ENCODE measurements at places on chromosomes 6 and 20. TPM values are rescaled to one million over a fixed set of nuclear protein-coding genes. Genes with fewer than 3 reads are reported as not detected.

Gene KCNK15
- polyA plus RNA-seq, result 0.03 TPM

DNA sequence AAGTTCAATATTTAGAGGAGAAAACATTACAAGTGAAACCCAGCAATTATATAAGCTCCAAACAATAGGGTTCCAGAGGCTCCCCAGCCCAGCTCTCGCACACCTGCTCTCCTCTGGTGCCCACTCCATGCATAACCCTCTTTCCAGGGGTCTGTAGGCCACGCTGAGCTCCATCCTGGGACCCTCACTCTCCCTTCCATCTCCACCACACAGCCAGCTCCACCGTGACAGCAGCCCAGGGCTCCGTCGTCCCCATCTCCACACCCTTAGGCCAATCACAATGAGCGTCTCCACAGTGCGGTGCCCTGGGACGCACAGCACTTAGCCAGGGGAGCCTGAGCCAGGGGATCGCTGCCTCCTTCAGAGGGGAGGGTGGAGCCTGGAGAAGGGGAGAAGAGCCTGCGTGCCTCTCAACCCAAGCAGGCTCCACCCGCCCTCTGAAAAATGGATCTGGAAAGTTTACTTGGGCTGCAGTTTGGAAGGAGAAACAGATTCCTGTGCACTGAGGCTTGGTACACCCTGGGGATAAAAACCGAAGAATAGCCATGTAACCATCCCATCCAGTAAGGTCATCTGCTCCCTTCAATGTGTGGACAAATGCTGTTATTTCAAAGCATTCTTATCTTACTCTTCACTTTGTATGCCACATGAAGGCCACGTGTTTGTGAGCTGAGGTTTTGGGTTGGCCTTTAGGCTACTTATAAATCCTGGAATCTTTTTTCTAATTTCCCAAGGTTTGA is 72.4 kb upstream of the GGTLC1 start:
- DNase-seq, result no peak

DNA sequence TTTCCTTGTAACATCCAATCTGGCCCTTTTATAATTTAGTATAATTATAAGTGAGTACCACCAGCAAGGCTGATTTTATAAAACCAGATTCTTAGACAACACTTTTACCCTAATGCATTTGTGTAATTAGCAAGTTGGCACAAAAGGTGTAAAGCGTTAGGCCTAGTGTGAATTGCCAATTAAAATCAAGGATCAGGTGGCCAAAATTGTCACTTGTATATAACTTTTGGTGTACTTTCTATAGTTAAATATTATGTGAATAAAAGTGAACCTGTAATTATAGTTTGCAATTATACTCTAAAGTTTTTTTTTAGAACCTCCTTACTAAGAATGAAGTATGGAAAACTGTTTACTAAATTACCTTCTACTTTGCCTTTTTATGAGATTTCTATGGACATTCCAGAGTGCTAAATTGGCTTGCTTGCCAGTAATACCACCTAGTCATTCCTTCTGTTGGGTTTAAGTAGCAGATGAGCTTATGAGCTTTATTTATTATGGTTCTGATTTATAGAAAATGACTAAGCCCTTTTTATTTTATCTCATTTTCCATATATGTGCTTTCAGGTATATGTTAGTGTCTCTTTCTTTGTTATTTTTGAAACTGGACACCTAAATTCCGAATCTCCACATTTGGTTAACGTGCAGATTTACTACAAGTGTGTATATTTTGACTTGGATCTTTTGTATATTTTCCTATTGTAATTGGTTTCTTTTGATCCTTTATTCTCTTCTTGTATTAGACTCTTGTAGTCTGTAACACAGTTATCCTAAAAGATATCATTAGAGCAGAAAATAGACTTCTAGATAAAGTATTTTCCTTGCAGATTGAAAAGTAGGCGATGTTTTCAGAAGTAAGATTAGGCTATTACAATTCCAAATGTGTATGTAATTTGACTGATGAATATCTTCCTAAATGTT is 3.9 kb downstream of the STXBP5 start:
- DNase-seq, result no peak

Gene C20orf204
- polyA plus RNA-seq, result 0.06 TPM

Gene APCDD1L
- polyA plus RNA-seq, result 3.7 TPM

Gene LPIN3
- polyA plus RNA-seq, result 32.4 TPM

Gene HLA-DRB1
- 0.31 TPM for polyA plus RNA-seq
